ENCODE measurements at places on chromosomes 2 and 18. TPM values are rescaled to one million over a fixed set of nuclear protein-coding genes. Genes with fewer than 3 reads are reported as not detected.

DNA sequence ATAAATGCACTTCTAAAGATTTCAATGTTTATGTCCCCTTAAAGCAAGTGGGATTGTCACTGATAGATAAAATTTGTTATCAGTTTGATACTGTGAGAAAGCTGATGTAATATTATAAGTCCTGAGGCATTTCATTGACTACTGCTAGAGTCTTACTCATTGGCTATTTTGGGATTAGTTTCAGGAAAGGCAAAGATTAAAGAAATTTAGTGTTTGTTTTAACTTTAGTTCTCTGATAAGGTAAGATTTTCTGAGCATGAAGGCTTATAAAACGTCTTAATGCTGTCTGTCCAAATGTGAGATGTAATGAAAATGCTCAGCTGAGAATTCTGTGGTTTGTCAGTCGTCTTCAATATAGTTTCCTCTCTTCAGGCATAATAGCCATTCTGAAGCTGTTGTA, 886.4 kb upstream of the CDH2 start:
- no peaks in the 10 kb centered on the region for H3K27me3 ChIP-seq
- H3K27ac ChIP-seq = no peak overlapping the region
- H3K36me3 ChIP-seq = no peaks in the 10 kb centered on the region
- DNase-seq = no peak
- H3K4me1 ChIP-seq = no peaks in the 10 kb centered on the region

GRCh38 chr2:209671020-209671680, 100.5 kb upstream of the UNC80 start:
- H3K4me1 ChIP-seq = no peaks in the 10 kb centered on the region
- no peak for DNase-seq
- no peak overlapping the region for H3K27ac ChIP-seq
- no peaks in the 10 kb centered on the region for H3K27me3 ChIP-seq
- no peaks in the 10 kb centered on the region for H3K36me3 ChIP-seq

DNA sequence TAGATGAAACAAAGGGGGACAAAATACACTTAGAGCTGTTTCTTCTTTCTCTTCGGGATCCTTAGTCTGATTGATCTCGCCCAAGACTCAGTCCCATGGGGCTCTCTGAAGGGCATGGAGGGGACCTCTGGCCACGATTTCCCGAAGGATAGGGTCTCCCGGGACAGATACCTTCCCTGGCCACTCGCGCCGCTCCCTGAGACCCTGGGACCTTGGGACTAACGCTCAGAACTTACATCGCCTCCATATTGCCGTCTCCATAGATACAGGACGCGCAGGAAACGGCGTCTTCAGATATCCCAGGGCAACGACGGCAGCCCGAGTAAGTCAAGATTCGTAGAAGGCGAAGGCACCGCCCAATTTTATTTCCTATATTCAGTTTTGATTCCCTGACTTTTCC, at the start of gene CFAP65:
Gene CFAP65, minus strand, starts transcription at position 265 of the 400 bp plus-strand sequence. CDS start 2,468 bp downstream, outside the sequence.
- H3K27ac ChIP-seq = no peak within 1 kb of the TSS
- 0 out of 2 replicates have a peak, but pooled peaks cover 5% of the 10 kb centered on the region for H3K4me1 ChIP-seq
- no peaks in the 10 kb centered on the region for H3K27me3 ChIP-seq
- DNase-seq = no peak

DNA sequence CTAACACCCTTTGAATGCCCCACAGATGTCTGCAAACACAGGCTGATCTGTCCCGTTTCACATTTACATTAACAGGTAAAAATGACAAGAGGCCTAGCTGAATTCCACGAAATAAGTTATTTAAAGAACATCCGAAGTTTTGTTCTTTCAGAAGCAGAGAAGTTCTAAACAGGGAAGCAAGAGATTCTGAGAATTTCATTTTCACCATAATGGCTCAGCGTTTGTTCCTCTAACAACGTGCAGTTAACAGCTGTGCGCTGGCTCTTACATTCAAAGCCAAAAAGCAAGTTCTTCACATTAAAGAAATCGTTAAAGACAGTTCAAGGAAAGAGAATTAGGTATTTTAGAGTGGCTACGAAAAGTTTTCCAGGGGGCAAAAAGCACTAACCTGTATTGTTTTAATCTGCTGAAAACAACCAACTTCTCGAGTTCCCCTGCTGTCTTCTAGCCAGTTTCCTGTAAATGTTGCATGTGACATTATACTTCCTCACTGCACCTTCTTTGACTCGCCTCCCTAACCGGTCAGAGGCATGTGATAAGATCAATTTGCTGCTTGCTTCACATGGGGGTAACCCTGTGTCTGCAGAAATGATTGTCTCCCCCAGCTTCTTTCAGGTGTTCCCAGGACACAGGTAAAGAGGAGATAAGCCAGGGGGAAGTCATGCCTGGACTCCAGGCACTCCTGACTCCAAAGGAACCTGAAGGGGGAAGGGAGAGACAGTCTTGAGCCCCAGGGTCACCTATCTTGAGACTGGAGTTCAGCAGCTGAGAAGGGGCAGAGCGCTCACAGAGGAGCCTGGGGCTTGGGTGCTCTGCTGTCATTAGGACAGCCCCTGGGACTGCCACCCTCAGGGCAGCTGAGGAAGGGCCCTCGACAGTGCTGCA, 36.8 kb upstream of the WIPF1 start:
- no peak overlapping the region for H3K27ac ChIP-seq
- H3K4me1 ChIP-seq = no peaks in the 10 kb centered on the region
- no peak overlapping the region for H3K4me3 ChIP-seq
- H3K27me3 ChIP-seq = no peaks in the 10 kb centered on the region
- no peaks in the 10 kb centered on the region for H3K36me3 ChIP-seq
- no peak for DNase-seq

- DNase-seq = no peak
- no peak overlapping the region for H3K27ac ChIP-seq
- no peaks in the 10 kb centered on the region for H3K27me3 ChIP-seq
- no peaks in the 10 kb centered on the region for H3K36me3 ChIP-seq
- no peak overlapping the region for H3K4me3 ChIP-seq
- no peaks in the 10 kb centered on the region for H3K4me1 ChIP-seq
Measured at GRCh38 chr2:228723599-228723998, 542.1 kb upstream of the SPHKAP start.

The DNAJC10 gene
- total RNA-seq = 103 TPM

The GKN2 gene
- not detected for total RNA-seq

The UGT1A4 gene
- total RNA-seq = 0.79 TPM

The SERPINB4 gene
- total RNA-seq = not detected

The MARCO gene
- 0.43 TPM for total RNA-seq

The SIX3 gene
- total RNA-seq = not detected

The ASB18 gene
- total RNA-seq = not detected

The NT5C1B gene
- total RNA-seq = not detected
